ENCODE measurements at places on chromosomes 11 and 22.

- DNase-seq: no peak
Observed at GRCh38 chr11:69468221-69468620, 13.2 kb upstream of the LINC01488 start.

DNA sequence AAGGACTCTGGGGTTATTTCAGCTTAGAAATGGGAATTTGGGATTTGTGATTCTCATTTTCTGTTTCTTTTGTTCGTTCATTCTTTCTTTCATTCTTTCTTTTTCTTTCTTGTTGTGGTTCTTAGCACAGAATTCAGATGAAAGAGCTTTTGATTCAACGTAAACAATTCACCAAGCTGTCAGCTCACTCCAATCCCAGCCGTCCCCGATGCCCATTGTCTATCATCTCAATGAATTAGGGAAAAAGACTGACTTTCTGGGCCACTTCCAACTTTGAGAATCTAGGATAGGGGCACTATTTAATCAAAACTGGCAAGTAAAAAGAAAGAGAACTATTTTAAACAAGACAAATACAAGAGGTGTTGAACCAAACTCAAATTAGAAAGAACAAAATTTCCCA is 25.1 kb upstream of the TMA7B start:
- no peak for DNase-seq

DNA sequence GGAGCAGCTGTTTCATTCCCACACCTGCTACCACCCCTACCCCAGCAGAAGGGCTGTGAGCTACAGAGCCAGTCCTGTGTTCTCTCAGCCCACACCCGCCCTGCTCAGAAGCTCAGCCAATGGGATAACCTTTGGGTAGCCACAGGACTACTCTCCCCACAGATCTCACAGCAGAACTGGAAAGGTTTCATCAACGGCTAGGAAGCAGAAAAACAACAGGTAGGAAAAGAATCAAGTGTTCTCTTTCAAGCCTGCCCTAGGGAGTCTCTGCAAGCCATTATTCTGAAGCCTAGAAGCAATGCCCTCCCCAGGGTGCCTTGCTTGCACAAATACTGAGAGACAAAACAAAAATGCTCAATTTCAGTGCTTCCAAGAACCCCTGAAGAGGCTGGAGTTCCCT is 77.2 kb downstream of the TMPRSS5 start:
- DNase-seq: no peak

DNA sequence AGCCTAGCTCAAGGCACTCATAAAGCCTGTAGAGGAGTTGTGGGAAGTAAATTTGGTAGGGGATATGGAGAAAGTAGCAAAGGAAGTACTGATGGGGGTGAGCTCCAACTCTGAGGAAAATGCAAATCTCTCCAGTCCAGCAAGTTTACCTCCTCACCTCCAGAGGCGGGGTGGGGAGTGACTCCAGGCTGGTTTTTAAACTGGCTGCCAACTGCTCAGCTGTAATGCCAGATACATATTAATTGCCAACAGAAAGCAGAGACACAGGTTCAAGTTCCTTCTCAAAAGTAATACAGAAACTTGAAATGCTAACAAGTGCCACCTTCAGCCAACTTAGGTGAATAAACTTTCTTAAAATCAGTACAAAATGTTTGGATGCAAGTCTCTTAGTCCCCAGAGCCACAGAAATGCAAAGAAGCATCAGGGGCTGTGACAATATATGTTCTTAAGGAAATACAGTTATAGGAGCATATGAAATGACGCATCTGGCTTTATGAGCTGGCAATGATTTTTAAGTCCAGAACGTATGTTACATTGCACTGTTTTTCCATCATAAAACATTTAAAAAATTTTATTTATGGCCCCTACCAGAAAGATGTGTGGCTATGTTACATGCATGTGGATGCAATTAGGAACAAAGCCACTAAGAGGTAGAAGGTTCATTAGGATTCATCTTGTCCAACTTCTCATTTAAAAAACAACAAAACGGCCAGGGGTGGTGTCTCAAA is 436.4 kb upstream of the CCDC90B start:
- no peak for DNase-seq

GRCh38 chr22:49659924-49660315 is 167.8 kb downstream of the BRD1 start:
- peak; percentile 41 for DNase-seq

DNA sequence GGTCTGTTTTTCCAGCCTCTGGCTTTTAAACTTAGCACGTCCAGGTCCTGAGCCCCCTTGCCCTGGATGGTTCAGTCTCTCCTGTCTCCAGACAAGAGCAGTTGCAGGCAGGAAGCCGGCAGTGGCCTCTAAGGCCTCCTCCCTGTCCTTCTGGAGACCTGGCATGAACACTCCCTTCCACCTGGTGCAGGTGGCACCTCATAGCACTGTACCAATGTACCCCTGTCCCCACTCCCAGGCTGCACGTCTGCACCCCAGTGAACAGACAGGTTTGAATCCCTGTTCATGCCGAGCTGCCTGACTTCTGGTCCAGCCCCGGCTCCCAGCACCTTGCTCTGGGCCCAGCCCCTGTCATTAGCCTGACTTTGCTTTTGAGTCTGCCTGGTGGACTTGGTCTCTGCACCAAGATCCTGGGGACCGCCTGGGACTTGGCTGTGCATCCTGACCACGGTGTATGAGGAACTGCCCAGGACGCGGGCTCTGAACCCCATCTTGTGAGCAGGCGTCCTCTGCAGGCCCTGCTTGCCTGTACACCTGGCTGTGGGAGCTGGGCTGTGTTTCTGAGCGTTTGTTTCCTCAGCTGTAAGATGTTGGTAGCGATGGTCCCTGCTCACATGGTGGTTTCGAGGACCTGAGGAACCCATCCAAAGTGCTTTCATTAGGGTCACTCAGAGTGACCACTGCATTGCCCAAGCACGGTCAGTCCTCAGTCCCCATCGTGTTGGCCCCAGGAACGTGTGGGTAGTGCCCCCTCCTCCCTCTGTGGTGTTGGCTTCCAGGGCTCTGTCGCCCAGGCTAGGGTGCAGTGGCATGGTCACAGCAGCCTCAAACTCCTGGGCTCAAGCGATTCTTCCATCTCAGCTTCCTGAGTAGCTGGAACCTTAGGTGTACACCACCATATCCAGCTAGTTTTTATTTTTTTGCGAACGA is 75.0 kb upstream of the SHANK2 start:
- DNase-seq: peak; percentile 36

DNA sequence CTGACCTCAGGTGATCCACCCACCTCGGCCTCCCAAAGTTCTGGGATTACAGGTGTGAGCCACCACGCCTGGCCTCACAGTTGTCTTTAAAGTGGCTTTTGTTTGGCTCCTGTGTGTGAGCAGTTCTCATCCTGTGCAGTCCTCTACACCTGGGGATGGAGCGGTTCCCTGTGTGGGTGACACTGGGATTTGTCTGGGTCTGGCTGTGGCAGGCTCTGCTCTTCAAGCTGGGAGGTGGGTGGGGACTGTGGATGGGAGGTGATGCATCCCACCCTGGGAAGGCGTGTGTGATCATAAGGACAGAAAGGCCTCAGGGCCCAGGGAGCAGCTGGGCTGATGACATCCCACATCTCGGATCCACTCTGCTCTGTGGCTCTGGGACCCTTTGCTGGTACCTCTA is 1266.8 kb downstream of the BRD1 start:
- DNase-seq: no peak

- DNase-seq: no peak
Observed at GRCh38 chr11:120096369-120097191, 41.3 kb downstream of the TRIM29 start.

- peak; percentile 72 for DNase-seq
Observed at GRCh38 chr11:116837231-116838091, at the start of gene APOA1. TSS of gene APOA1 (minus strand) at chr11:116837622. CDS start at chr11:116837387, 235 bp downstream.

DNA sequence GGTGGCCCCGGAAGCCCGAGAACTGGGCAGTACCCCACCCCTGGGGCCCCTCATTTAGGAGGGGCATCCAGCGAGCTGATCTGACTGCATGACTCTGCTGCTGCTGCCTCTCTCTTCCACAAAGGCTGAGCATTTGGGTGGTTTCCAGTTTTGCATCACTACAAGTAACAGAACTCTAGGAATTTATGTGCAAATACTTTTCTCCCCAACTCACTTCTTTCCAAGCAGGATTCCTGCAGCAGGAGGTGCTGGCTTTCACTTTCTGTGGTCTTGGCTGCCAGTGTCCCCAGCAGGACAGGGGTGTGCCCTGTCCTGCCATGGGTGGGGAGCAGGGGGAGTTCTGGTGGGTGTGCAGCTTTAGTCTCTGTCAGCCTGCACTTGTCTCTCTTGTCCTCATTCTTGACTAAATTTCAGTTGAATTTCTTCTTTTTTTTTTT is 21.2 kb downstream of the UPB1 start:
- DNase-seq: no peak

DNA sequence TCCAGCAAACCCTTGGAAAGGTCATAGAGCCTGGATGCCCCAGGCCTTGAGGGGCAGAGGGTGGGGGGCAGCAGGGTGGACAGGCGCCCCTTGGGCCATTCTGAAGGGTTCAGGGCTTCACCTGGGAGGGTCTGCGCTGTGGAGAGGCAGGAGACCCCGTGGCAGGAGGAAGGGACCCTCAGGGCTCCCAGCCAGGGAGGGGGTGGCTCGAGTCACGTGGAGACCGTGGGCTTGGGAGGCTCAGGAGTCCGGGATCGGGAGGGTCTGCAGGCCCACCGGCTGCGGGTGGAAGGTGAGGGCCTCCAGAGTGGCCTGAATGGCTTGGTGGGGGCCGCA is 48.5 kb upstream of the A4GALT start:
- no peak for DNase-seq

- DNase-seq: no peak
Observed at GRCh38 chr11:103315248-103315647, 206.0 kb downstream of the DYNC2H1 start.

- no peak for DNase-seq
Observed at GRCh38 chr22:25853078-25853477, 111.1 kb downstream of the MYO18B start.

DNA sequence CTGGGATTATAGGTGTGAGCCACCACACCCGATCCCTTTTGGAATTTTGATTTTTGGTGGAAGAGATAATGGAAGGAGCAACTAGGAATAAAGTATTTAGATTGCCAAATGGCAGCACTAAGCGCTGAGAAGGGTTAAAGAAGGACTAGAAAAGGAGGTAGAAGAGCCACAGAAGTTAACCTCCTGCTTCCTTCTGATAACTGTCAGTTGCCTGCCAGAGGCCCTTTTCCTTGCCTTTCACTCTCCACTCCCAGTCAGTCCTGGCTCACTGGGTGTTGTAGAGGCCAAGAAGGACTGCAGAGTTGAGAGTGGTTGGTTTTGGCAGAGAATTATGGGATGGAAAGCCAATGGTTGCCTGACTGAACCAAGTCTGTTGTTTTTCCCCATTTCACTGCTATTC is 19.3 kb downstream of the ZC3H12C start:
- DNase-seq: no peak

DNA sequence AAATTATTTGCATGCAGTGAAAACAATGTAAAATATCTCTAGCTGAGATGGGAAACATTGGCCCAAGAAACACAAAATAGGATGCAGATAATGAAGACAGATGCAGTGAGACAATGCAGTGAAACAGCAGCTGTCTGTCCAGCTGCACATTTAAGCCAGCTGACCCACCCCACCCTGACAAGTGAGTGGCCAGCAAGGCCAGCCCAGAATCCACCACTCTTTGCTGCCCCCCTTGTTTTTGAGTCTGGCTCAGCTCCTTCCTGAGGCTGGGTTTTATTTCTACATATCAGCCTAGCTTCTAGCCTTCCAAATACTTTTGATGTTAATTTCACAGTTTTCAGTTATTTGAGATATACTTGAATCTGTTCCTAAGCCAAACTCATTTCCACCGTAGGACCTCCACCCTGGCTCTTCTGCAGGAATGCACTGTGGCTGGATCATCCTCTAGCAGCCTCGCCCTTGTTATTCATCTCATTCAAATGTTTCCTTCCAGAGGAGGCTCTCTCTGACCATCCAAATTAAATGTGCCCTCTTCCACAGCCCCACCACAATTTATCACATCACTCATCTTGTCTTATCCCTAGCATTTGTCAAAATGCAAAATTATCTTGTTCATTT is 154.1 kb upstream of the POU2AF2 start:
- DNase-seq: no peak

DNA sequence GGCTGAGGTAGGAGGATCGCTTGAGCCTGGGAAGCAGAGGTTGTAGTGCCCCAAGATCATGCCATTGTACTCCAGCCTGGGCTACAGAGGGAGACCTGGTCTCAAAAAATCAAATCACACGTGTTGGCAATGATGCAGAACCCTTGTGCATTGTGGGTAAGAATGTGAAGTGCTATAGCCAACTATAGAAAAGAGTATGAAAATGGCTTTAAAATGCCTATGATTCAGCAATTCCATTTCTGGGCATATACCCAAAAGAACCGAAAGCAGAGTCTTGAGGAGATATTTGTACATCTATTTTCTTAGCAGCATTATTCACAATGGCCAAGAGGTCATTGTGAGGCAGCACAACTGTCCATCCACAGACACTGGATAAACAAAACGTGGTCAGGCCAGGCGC is 2.6 kb upstream of the FADS3 start:
- no peak for DNase-seq

DNA sequence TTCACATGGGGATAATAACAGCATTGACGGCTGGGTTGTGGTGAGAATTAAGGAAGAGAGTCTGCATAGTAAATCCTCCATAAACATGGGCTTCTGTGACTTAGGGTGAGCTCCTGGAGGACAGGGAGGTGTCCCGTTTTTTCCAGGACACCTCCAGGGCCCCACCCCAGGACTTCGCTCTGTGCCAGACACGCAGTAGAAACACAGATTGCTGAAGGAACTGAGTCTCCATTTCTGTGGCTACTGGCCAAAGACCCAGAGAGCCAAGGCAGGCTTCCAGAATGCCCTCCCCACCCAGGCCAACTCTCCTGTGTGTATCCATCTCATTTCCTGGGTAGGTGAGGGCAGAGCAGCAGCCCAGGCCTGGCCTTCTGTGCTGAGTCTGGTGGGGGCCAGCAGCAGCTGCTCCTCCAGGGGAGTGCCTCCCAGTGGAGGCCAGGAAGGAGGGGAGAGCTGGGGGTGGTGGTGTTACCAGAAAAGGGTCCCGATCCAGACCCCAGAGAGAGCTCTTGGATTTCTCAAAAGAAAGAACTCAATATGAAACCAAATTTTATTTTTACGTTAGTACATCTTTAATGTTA is 9.5 kb upstream of the RFPL3 start:
- no peak for DNase-seq

GRCh38 chr11:71580057-71581003 is 2.3 kb downstream of the KRTAP5-11 start:
- no peak for DNase-seq

GRCh38 chr11:102836290-102836875 is 7.0 kb downstream of the MMP3 start:
- no peak for DNase-seq

DNA sequence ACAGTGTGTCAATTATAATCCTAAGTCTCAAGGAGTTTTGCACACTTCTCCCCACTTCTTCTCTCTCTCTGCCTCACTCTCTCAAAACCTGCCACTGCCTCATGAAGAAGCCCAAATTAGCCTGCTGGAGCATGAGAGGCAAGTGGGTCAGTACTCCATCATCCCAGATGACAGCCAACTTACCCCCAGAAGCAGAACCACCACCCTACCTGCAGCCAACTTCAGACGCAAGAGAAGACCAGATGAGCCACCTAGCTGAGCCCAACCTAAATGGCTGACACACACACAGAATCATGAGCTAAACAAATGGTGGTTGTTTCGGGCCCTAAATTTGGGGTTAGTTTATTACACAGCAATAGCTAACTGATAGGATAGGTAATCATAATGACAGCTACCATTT is 61.2 kb downstream of the CD82 start:
- no peak for DNase-seq

GRCh38 chr11:63573881-63574855 is 11.0 kb upstream of the PLAAT2 start:
- DNase-seq: peak; percentile 43

- DNase-seq: no peak
Observed at GRCh38 chr11:2318123-2318522, 16.3 kb downstream of the TSPAN32 start.

Measured in Peyer's patch (tissue), 4 donors.